SK-MEL-5 (cell line): ENCODE measurements at places on chromosomes 1 and 21.

DNA sequence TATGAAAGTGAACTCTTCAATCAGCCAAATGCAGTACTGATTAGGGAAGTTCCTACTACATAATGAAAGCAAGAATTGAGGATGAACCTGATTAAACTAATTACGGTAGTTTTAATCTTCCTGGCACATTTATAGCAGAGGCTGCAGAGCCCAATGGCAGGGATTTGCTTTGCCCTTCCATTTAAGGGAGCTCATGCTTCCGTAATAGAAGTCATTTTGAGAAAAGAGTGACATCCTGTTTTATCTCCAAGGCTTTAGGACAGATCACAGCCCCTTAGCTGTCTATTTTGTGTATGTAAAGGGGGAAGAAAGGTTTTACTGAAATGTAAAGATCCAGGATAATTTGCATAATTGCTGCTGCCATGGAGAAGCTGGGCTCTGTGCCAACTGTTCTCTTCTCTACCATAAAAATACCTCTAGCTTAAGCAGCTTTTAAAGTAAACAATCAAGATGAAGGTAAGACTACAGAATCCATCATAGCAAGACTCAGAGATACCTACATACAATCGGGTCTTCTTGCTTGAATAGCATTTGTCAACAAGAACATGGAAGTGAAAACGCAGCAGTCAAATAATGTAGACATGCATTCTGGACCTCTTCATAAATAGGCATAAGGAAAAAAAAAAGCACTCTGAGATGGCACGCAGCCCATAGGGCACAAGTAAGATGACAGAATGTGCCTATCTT, 62.5 kb downstream of the ASH1L start:
- no peak for DNase-seq

GRCh38 chr1:198552668-198553416, 12.4 kb upstream of the ATP6V1G3 start:
- no peak for DNase-seq

DNA sequence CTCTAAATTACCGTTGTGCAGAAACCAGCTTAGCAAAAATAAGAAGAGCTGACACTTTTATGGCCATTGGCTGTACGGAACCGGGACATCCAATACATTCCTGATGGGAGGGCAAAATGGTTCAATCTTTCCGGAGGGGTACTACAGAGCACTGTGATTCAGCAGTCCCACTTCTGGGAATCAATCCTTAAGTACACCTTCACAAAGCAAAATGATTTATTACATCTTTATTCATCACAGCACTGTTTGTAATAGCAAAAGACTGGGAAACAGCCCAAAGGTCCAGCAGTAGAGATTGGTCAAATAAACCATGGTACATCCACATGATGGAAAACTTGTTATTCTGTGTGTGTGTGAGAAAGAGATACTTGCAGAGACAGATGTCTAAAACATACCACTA, 9.7 kb downstream of the GNG12 start:
- DNase-seq = no peak

DNA sequence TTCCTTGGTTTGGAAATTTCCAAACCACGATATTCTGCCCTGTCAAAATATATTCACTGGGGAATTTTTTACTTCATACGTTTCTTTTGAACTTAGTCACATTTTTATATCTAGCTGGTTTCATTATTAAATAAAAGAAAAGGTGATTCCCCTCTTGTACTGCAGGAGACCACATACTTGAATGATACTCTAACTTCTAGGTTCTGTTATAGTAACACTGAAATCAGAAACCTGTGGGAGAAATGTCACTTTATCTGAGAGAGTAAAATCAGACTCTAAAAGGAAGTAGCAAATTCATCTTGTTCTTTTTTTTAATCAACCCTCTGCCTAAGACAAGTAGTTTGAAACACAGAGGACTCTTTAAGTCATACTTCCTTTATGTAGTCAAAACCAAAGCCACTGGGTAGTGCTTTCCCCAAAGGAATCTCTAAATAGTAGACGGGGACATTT, 34.4 kb downstream of the MRPL39 start:
- DNase-seq = no peak

DNA sequence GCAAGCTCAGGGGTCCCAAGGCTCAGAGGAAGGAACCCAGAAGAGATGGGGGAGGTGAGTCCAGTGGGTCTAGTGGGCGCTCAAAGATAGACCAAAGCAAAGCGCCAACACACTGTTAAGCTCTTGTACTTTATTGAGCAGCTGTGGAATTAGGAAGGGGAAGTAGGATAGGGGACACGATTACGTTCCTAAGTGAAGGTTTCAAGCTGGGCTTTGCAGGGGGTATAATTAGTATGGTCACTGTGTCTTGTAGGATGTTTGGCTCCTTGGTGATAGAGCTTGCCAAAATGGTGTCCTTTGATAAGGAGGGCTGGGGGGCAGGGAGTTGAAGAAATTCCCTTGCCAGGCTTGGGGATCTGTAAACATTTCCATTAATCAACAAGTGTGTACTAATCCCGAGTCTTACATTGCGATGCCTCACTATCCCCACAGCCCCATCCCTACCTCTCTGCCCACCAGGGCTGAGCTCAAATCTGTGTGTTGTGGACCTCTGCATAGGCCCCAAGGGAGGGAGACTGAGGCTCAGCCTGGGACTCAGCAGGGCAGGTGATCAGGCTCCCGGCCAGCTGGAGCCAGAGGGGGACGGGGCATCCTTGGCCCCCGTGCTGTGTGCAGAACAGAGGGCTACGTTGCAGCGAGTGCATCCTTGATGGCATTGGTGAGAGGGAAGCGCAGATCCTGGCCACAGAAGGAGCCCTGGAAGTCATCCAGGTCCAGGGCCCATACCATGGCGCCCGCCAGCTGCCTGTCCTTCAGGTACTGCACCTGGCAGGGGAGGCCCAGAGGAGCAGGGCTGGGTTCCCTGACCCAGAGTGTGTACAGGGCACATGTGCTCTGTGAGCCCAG, 3.4 kb upstream of the MYBPH start:
- DNase-seq = no peak

DNA sequence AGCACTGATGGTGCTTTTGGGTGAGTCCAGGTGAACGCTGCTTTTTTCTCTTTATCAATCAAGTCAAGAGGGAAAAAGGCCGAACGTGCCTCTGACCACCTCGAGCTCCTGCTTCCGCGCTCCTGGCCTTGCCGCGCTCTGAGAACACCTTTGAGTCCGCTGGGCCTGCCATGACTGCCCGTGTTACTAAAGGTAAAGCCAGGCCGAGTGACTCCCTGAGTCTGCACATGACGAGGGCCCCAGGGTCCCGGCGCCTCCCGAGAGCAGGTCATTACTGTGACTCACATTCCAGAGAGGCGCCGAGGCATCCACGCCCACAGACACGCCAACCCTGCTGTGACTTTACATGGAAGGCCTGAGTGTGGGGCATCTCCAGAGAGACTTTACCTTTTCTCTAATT, 11.1 kb downstream of the POFUT2 start:
- DNase-seq = no peak

DNA sequence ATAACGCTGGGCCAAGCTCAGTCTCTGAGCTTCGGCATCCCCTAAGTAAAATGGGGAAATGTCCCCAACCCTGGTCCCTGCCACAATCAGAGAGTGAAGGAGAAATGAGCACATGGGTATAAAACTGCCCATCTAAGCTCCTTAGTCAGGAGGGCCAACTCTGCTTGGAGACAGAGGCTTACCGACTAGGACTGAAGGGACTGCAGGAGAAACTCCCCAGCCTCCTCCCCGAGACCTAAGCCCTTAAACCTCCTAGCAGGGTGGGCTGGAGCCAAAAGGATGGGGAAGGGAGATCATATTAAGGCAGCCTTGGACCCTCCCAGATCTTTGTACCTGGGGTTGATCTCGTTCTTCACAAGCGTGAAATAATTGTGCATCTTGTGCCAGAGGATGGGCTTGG, 5.5 kb downstream of the ETNK2 start:
- DNase-seq = no peak

DNA sequence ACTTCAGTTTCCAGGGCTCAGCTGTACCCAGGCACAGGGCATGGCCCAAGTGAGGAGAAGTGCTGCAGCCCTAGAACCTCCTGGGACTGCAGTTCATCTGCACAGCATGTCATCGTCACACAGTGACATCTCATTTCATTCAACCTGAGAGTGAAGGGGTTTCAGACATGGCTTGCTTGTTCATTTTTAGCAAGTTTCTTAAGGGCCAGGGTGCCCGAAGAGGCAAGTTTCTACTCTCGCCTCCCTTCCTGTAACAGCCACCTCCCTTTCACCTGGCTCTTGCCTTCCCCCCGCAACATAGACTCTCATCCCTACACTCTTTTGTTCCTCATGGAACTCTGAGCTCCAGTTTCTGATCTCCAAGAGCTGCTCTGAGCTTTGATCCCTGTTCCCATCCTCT, 108.1 kb downstream of the C1orf21 start:
- DNase-seq = no peak

DNA sequence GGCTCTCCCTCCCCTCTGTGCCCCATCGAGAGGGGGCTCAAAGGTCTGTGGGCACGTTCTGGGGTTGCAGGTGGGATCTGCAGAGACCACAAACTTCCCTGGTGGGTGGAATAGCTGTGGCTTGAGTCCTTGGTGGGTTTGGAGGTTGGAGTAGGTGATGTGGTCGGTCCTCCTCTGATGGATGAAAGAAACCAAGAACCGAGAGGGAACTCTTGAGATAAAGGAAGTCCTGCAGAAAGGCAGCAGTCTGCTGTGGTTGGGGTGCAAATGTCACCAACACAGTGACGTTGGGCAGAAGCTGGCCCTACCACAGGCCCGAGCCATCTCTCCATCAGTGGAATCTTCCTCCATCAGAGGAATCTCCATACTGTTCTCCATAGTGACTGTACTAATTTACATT, 171.8 kb downstream of the FCRL5 start:
- no peak for DNase-seq

- no peak for DNase-seq
These were observed 1.3 kb downstream of the SLC2A1 start for GRCh38 chr1:42957229-42957879.

- DNase-seq = no peak
These were observed 29.4 kb upstream of the GCLM start for GRCh38 chr1:93938461-93939145.

GRCh38 chr1:17403081-17403480, 31.1 kb downstream of the PADI6 start:
- no peak for DNase-seq

DNA sequence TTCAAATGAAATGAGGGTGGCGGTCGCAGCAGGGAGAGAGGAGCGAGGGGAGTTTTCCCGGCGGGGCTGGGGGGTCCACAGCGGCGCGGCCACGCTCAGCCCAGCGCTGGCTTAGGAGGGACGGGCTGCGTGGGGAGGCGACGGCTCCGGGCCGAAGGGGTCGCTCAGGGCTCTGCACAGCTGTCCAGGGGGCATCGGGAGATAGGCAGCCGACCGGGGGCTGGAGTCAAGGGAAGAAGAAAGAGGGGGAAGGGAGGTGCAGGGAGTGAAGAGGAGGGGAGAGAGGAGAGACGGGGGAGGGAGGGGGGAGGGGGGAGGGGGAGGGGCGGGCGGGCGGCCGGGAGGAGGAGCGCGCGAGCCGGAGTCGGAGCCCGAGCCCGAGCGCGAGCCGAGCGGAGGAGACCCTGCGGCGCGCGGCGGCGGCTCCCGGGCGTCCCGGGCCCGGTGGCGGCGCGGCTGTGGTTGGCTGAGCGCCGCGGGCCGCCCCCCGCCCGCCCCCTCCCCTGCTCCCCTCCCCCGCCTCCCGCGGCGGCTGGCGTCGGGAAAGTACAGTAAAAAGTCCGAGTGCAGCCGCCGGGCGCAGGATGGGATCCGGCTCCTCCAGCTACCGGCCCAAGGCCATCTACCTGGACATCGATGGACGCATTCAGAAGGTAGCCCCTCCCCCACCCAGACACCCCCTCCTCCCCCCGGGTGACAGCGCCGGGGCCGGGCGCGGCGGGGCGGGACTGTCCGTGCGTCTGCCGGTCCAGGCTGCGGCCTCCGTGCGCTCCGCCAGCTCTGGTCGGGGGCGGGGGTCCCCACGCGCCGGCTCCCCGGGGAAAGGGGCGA, at the start of gene PDE9A:
PDE9A (plus strand) TSS at position 391 of the 831 bp plus-strand sequence; CDS start at position 585, 194 bp downstream.
- peak; percentile 13 for DNase-seq
